ENCODE measurements at places on chromosomes 1 and 21.

- DNase-seq: no peak
These were observed 21.2 kb upstream of the TTLL7 start for GRCh38 chr1:84020151-84020550.

- no peak for DNase-seq
These were observed 111.8 kb upstream of the JUN start for GRCh38 chr1:58895559-58896145.

GRCh38 chr21:41249476-41249875 lies 67.1 kb upstream of the FAM3B start:
- DNase-seq: no peak

GRCh38 chr1:37040773-37041172 lies 6.5 kb upstream of the GRIK3 start:
- no peak for DNase-seq

DNA sequence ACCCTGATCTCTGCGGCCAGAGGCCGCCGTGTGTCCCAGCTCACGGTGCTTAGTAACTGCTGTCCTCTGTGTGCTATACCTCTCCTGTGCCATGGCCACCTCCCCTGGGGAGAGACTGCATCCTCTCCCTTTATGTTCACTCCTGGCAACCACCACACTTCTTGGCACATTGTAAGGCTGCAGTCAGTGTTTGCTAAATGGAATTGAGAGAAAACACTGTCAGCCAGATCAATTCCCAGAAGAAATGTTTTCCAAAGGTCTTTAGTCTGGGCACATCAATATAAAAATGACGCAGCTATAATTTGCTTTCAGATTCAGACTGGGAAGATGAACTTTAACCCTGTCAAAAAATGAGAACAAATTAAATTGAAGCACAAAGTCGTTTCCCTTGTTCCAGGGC lies 96.8 kb downstream of the BEND5 start:
- DNase-seq: no peak

- no peak for DNase-seq
These were observed 399.7 kb downstream of the NEGR1 start for GRCh38 chr1:71882637-71883036.

GRCh38 chr21:41927727-41928409 lies 25.9 kb downstream of the C2CD2 start:
- DNase-seq: no peak

- DNase-seq: no peak
These were observed 37.8 kb downstream of the FMO3 start for GRCh38 chr1:171128463-171128862.

- DNase-seq: no peak
These were observed 4.0 kb upstream of the AGBL4 start for GRCh38 chr1:50027794-50028193.

DNA sequence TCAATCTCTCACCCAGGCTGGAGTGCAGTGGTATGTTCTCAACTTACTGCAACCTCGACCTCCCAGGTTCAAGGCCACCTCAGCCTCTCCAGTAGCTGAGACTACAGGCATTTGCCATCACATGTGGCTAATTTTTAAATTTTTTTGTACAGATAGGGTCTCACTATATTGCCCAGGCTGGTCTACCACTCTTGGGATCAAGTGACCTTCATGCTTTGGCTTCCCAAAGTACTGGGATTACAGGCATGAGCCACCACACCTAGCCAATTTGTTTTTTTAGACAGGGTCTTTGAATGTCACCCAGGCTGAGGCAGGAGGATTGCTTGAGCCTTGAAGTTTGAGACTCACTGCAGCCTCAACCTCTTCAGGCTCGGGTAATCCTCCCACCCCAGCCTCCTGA lies 10.2 kb upstream of the USP48 start:
- DNase-seq: no peak

GRCh38 chr1:155389826-155390225 lies 69.1 kb downstream of the RUSC1 start:
- no peak for DNase-seq

GRCh38 chr21:31484219-31484618 lies 140.2 kb upstream of the TIAM1 start:
- no peak for DNase-seq
